ENCODE measurements at places on chromosomes 5 and 9. TPM values are rescaled to one million over a fixed set of nuclear protein-coding genes. Genes with fewer than 3 reads are reported as not detected.

Gene SLC31A2
- total RNA-seq, result 14.1 TPM

DNA sequence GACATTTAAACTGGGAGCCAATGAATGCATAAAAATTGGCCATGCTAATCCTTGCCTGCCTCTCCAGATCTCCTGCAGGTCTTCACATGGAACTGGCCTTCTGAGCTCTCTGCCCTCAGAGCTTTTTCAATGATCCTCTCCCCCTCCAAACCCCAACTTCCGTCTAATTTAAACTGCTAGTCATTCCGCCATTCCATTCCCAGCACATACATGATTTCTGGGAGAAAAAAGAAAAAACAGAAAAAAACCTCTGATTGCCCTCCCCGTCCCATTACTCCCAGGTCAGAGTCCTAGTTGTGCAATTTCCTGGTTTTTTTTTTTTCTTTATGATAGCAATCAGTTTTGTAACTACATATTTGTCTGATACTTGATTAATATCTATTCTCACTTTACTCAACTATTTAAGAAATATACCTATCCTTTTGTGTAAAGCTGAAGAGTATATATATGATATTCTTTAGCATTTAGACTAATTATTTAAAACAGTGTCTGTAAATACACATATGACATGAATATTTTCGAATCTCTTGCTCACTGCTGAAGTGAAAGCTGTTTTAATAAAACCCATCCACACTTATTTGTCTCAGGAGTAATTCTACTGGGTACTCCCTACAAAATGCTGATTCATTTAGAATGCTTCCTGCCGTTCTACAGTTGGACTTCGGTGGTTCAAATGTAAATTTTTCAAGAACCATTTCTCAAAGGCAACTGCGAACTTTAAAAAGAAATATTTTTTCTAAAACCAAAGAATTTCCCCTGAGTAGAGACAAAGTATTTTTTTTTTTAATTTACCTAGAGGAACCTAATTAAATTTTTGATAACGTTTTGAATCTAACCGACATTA is 1.6 kb downstream of the HINT1 start:
- DNase-seq, result no peak

GRCh38 chr9:2872250-2872930 is 28.5 kb upstream of the PUM3 start:
- DNase-seq, result no peak

Gene PCDHA10
- total RNA-seq, result 0.05 TPM

DNA sequence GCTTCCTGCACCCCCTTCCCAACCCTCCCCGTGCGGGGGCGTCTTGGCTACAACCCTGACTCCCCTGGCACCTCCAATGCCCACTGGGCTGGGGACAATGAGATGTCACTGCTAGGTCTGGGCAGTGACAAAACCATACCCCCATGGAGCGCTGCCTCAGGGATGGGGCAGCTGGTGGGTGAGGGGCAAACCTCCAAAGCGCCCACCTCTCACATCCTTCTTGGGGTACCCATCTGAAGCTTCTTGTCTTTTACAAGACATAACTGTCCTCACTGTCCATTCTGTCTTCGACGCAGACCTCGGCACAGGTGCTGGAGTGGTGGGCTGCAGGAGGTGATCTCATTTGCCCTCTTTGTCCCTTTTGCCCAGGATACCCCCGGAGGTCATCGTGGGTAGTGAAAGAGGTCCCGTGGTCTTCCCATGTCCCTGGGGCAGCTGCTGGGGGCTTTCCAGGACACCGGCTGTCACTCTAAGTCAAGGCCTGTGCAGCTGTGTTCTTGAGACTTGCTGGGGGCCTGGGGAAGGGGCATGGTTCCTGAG is 27.8 kb upstream of the CSF1R start:
- DNase-seq, result peak; percentile 36

Gene CCL21
- 4.9 TPM for total RNA-seq

Gene FRRS1L
- total RNA-seq, result 1.2 TPM

- DNase-seq, result no peak
Measured at GRCh38 chr5:74382123-74382855, 258.2 kb downstream of the ENC1 start.

Gene PKD2L2
- 0.48 TPM for total RNA-seq

GRCh38 chr5:96924016-96924443 is 11.8 kb upstream of the LNPEP start:
- no peak for DNase-seq

DNA sequence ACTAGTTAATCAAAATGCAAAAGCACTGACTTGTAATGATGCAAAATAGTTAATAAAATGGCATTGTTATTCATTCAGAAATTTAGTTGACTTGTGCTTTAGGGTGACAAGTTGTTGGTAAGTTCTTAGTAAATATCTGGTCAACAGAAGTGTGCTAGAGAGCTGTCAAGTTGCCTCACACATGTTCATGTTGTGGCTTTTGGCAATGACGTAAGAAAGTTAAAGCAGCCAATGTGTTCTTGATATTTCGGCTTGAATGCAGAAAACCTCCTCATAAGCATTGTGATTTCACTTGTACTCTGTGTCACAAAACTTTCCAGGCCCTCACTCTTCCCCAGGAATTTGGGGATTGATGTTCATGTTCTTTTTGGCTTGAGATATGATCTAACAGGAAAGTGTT is 626.7 kb downstream of the PRR16 start:
- no peak for DNase-seq

- no peak for DNase-seq
Measured at GRCh38 chr5:116382032-116382873, 192.4 kb downstream of the SEMA6A start.

DNA sequence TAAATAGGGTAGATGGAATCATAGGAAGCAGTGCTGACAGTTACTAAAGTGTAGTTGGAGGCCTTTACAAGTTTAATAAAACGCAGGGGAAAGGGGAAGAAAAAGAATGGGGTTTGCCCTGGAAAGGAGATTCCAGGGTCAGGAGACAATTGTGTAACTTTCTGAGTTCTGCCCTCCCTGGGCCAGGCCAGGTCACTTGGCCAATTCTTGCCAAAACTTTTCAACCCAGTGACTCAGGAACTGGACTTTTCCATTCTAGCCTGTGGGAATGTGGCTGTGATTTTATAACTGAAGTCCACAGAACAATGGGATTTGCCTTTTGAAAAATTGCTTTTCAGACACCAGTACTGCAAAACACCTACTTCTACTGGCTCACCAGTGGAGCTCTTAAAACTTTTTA is 289.8 kb upstream of the ANKRD55 start:
- DNase-seq, result no peak

- peak; percentile 91 for DNase-seq
Measured at GRCh38 chr5:177592010-177592834, at the start of gene TMED9. TSS of gene TMED9 (plus strand) at chr5:177592203. CDS start at chr5:177592215, 12 bp downstream.

DNA sequence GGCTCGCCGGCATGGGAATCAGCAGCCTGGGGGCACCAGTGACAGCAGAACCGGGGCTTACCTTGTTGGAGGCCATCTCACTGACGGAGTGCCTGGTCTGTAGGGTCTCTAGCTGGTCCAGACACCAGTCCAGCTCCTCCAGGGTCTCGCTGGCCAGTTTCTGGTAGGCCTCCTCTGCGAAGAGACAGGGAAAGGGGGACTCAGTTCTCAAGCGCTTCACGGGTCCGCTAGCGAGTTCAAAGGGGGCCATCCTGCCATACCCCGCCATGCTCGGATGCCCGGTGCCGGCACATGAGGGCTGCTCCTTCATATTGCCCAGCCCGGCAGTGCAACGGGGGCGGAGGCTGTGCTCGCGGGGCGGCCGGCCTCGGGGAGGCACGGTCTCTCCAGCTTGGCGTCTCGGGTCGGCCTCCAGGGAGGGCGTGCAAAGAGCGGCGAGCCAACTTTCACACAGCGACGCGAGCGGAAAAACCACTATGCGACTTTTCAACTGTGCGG is 456.0 kb downstream of the RAB3C start:
- DNase-seq, result no peak

DNA sequence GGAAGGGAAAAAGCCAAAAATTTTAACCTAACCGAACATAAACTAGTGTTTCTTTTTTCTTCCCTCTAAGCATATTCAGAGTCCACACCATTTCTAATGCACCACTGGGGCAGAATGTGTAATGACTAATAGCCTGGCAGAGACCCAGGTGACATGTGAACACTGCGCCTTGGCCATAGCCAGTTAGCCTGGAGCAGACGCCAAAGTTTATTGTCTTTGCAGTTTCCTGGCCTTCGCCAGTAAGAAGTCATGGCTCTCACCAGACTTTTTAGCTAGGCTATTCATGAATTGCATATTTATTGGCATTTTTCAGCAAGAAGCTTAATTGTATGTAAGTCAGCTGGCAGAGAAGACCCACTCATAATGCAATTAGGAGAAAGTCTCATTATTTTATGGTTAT is 182.8 kb upstream of the SLC27A6 start:
- peak; percentile 62 for DNase-seq

DNA sequence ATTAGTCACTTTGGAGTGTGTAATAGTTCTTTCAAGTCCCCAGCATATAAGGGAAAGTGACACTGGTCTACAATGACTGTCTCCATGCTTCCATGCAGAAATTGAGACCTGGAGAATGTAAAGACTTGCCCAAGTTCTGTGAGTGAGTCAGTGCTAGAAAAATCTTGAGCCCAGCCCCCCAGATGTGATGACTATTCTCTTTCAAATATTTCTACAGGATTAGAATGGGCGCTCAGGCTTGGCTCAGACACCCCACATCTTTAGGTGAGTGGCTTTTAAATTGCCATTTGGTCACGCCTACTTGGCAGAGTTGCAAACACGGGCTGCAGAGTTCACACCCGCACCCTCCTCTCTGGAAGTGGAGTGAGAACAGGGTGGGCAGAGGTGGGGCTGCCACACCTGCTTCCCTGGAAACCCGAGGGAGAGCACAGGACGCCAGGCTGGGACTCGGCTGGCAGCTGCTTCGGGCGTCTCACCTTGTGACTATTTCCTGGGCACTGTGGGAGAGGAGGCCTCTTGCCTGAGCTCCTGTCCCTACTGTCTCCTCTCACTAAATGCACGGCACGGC is 37.6 kb downstream of the ROPN1L start:
- DNase-seq, result no peak

- DNase-seq, result no peak
Measured at GRCh38 chr9:3887221-3887653, 361.4 kb upstream of the RFX3 start.

DNA sequence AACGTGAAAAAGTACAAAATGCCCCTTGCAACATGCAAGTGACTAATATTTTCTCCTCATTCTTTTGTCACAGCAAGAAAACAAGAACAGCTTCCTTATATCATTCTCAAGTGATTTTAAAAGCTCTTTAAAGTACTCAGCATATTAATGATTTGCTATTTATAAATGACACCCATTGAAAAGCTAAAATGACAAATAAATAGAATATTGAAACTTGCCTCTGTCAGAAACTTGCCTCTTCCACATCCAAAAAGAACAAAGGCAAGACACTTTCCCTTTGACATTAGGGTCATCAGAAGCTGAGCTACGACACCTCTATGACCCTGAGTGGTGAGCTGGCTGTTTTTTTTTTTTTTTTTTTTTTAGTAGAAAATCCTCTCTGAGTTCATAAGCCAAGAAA is 339.6 kb upstream of the ITGA1 start:
- DNase-seq, result no peak
